ENCODE measurements at places on chromosomes 6 and 20. TPM values are rescaled to one million over a fixed set of nuclear protein-coding genes. Genes with fewer than 3 reads are reported as not detected.
A peak's percentile ranks its signal among the peaks of the same experiment; 100 is the strongest.

The MATN4 gene
- total RNA-seq, result not detected

The TCF21 gene
- not detected for total RNA-seq

The ZFP57 gene
- total RNA-seq, result not detected

The EYA2 gene
- total RNA-seq, result not detected

The SLC22A7 gene
- total RNA-seq, result 22.6 TPM

The TRIM10 gene
- 4.5 TPM for total RNA-seq

The HLA-F gene
- total RNA-seq, result 3.5 TPM

The SYCP2L gene
- total RNA-seq, result not detected

The EDN3 gene
- not detected for total RNA-seq

The HSF2 gene
- 24.8 TPM for total RNA-seq

The SLC24A3 gene
- not detected for total RNA-seq

The VAPB gene
- 39.5 TPM for total RNA-seq

- H3K27ac ChIP-seq, result no peak overlapping the region
- no peak overlapping the region for H3K4me3 ChIP-seq
- DNase-seq, result no peak
- no peaks in the 10 kb centered on the region for H3K36me3 ChIP-seq
- no peaks in the 10 kb centered on the region for H3K4me1 ChIP-seq
- no peaks in the 10 kb centered on the region for H3K27me3 ChIP-seq
These were observed 215.3 kb upstream of the KCNQ5 start for GRCh38 chr6:72406517-72406916.

- H3K4me1 ChIP-seq, result peaks cover 94% of the 10 kb centered on the region
- DNase-seq, result no peak
- H3K27me3 ChIP-seq, result no peaks in the 10 kb centered on the region
- no peak overlapping the region for H3K4me3 ChIP-seq
- H3K36me3 ChIP-seq, result peaks cover 29% of the 10 kb centered on the region
These were observed 23.1 kb downstream of the MAN1A1 start for GRCh38 chr6:119326291-119327005.

DNA sequence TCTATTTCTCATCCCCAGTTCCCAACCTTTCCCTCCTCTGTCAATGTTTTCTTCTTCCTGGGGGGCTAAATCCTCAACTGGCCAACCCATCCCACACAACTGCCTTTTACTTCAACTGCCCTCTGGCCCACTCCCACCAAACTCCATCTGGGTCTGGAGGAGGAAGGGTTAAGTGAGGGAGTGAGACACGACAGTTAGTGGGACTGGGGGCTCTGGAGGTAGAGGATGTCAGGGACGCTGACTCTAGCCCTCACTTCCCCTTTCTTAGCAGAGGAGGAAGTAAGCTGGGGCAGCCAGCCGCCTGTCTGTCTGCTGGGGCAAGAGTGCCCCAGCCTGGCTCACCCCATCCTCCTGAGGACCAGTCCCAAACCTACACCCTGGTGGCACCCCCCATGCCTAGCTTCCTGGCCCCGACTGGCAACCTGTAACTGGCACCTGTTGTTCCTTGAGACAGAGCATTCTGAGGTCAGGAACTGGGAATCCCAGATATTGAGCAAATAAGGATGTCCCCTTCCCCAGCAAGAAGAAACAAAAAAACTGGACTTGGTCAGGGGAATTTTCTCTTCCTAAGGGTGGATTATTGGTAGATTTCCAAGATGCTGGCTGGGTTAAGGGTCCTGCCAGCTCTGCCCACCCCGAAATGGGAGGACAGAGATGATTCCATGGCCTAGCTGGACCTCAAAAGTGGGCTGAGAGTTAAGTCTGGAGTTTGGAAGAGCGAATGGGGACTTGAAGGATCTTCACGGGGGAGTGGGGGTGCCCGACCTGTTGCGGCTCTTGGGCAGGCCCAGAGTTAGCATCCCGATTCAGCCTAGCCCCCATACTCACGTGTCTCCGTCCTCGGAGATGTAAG lies 971 bp downstream of the NFKBIE start:
- peaks cover 33% of the 10 kb centered on the region for H3K4me1 ChIP-seq
- no peaks in the 10 kb centered on the region for H3K27me3 ChIP-seq
- DNase-seq, result no peak
- H3K27ac ChIP-seq, result peak overlapping the region; percentile 67
- peak overlapping the region; percentile 95 for H3K4me3 ChIP-seq
- peaks cover 2% of the 10 kb centered on the region for H3K36me3 ChIP-seq

DNA sequence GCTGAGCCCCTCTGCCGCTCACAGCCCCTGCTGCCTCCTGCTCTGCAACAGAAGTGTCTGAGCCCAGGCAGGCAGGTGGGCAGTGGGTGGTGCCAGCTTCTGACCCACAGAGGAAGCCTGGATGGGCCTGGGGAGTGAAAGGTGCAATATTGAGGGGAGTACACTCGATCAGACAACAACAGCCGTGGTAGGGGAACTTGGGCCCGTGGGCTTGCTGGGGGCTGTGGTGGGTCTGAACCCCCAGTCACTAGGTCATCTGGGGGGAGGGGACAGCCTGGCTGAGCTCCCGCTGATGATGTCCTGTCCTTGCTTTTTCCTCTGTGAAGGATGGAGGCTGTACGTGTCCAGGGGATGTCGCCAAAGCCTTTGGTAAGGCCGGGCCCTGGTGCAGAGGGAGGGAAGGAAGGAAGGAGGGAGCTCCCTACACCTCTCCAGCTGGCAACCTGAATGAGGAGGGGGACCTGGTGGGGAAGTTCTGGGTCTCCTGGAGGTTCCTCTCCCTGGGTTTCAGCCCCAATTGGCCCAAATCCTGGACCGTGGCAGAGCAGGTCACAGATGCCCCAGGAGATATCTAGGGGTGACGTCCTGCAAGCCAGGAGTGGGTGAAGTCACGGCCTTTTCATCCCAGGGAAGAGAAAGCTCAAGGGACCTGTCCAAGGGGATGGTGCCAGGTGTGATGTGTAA lies 47.2 kb downstream of the GMPR start:
- DNase-seq, result no peak
- H3K27me3 ChIP-seq, result peaks cover 11% of the 10 kb centered on the region
- no peak overlapping the region for H3K27ac ChIP-seq
- H3K36me3 ChIP-seq, result no peaks in the 10 kb centered on the region
- H3K4me1 ChIP-seq, result no peaks in the 10 kb centered on the region

DNA sequence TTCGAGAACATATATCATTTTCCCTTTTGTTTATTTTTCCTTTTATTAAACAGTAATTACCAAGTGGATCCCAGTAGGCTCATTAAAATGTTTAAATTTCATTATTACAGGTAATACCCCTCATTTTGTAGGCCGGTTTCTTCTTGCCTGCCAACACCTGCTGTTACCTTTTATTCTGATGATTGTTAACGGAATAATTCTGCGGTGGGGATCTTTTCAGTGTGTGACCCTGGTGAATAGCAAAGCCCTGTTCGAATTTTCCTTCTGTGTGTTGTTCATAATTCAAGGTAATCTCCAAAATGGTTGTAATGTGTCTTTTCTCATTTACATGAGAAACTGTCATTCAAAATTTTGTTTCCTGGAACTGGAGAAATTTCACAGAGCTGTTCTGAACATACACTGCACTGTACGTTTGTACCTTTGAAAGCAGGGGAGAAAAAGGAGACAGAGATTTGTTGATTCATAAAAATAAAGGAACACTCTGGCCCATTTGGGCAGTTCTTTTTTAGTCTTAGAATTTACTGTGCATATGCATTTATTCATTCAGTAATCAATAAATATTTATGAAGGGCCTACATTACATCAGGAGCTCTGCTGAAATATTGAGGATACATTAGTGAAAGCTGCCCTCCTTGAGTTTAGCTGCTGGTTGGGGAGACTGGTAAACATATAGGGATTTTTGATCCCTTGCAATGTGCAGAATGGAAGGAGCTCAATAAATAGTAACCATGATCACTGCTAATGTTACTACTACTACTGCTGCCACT lies 502.0 kb downstream of the QKI start:
- no peak overlapping the region for H3K27ac ChIP-seq
- peaks cover 9% of the 10 kb centered on the region for H3K4me1 ChIP-seq
- H3K27me3 ChIP-seq, result no peaks in the 10 kb centered on the region
- DNase-seq, result no peak
- H3K36me3 ChIP-seq, result no peaks in the 10 kb centered on the region

DNA sequence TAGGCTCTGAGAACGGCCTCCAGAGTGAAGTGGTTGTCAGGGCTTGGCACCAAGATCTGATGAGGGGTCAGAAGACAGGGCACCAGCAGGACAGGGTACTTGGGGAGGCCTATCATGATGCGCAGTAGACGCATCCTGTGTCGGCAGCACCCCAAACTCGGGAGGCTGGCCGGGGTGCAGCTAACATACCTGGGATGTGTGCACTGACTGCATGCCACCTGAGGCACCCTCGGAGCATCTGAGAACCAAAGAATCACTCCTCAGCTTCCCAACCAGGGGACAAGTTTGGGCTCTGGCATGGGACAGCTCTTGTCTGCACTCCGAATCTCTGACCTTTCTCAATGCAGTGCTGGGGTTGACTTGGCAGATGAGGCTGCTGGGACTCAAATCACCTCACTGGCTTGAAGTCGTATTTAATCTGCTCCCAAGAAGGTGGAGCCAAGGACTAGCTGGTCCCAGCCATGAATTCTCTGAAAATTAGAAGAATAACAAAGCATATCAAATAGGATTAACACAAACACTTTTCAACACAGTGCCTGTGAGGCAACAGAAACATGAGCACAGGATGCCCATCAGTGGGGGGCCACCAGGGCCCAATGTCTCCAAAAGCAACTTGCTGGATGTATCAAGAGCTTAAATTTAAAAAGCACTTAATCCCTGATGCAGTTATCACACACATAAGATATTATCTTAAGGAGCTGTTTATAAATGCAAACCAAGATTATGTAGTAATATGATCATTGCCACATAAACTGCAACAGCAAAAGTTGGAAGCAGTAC lies 348.8 kb downstream of the PREX1 start:
- no peak overlapping the region for H3K4me3 ChIP-seq
- peaks cover 86% of the 10 kb centered on the region for H3K27me3 ChIP-seq
- no peak overlapping the region for H3K27ac ChIP-seq
- no peak for DNase-seq
- H3K36me3 ChIP-seq, result no peaks in the 10 kb centered on the region

DNA sequence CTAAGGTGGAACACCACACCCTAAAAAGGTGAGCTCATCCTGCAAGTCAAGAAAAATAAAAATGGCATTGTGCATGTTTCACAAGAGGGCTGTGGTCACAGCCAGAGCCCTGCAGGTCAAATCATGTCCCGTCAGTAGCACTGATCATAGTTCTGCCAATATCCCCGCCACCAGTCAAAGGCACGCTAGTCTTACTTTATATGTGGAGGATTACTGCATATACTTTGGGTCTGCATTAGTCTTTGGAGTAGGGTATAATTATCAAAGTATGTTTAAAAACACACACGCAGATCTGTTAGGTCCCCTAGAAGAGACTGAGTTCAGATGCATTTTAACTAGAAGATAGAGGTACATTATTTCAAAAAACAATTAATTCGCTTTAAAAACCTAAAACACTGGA lies 1.8 kb downstream of the PERP start:
- no peaks in the 10 kb centered on the region for H3K36me3 ChIP-seq
- H3K27me3 ChIP-seq, result no peaks in the 10 kb centered on the region
- H3K4me3 ChIP-seq, result peak overlapping the region; percentile 92
- peak overlapping the region; percentile 86 for H3K27ac ChIP-seq

DNA sequence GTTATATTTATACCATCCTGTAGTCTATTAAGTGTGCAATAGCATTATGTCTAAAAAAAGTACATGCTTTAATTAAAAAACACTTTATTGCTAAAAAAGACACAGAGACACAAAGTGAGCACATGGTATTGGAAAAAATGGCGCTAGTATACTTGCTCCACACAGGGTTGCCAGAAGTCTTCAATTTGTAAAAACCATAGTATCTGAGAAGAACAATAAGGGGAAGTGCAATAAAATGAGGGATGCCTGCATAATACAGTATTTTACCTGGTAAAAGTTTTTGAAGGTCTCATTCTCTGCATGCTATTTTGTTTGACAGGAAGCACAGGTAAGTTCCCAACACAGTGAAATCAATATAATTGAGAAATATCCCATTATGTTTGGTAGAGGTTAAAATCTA lies 1.6 kb downstream of the NOX3 start:
- no peaks in the 10 kb centered on the region for H3K27me3 ChIP-seq
- H3K4me3 ChIP-seq, result no peak overlapping the region
- no peak overlapping the region for H3K27ac ChIP-seq

GRCh38 chr6:21750575-21750974 lies 157.0 kb downstream of the SOX4 start:
- H3K27ac ChIP-seq, result no peak overlapping the region
- no peak overlapping the region for H3K4me3 ChIP-seq
- H3K27me3 ChIP-seq, result no peaks in the 10 kb centered on the region
- 0 out of 2 replicates have a peak, but pooled peaks cover 8% of the 10 kb centered on the region for H3K4me1 ChIP-seq

GRCh38 chr6:160170018-160170680 lies 48.5 kb downstream of the SLC22A1 start:
- no peak overlapping the region for H3K27ac ChIP-seq
- H3K4me3 ChIP-seq, result no peak overlapping the region
- no peaks in the 10 kb centered on the region for H3K27me3 ChIP-seq
- no peaks in the 10 kb centered on the region for H3K36me3 ChIP-seq

DNA sequence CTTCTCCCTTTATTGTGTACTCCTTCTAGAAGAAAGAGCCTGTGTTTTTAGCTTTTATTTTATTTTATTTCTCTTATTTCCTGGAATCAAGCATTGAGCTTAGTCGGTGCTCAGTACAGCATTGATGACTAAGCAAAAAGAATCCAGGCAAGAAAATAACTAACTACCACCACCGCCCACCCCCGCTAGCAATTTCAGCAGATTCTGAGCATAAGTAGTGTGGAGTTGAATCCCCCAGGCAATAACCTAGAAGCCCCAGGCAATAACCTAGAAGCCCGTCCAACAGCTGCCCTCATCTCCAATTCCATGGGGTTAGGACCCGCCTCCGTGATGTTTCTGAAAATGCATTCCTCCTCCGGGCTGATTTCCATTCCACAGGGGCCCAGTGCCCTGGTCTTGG lies 258.0 kb upstream of the TAB2 start:
- no peak overlapping the region for H3K4me3 ChIP-seq
- no peak overlapping the region for H3K27ac ChIP-seq
- H3K27me3 ChIP-seq, result no peaks in the 10 kb centered on the region
- H3K4me1 ChIP-seq, result peaks cover 61% of the 10 kb centered on the region

GRCh38 chr6:76612954-76613353 lies 540.5 kb upstream of the IMPG1 start:
- no peaks in the 10 kb centered on the region for H3K27me3 ChIP-seq
- no peak overlapping the region for H3K4me3 ChIP-seq
- no peaks in the 10 kb centered on the region for H3K36me3 ChIP-seq
- DNase-seq, result no peak
- no peaks in the 10 kb centered on the region for H3K4me1 ChIP-seq
- H3K27ac ChIP-seq, result no peak overlapping the region
